ENCODE measurements at places on chromosomes 6 and 20. TPM values are rescaled to one million over a fixed set of nuclear protein-coding genes. Genes with fewer than 3 reads are reported as not detected.

DNA sequence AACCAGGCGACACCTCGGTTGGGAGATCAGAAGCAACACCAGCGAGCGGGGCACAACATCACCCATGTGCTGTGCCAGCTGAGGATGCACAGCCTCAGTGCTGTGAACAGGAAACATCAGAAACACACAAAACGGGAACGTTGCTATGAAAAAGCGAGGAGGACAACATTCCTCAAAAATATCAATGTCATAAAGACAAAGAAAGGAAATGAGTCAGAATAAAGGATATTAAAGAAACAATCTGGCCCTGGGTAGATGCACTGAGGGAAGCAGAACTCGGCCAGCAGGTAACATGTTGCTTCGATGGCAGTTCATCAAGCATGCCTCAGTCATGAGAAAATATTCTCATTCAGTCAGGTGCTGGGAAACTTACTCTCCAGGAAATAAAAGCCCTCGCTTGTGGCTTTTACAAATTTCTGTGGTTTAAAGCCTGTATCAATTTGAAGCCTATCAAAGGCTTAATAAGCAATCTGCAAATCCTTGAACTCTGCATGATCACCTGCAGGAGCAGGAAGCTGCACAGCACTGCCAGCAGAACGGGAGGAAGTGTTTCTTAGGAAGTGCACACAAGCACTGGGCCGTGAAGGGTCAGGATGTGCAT, 77.5 kb downstream of the GINS1 start:
- no peak for DNase-seq

Gene APOBEC2
- polyA plus RNA-seq, result not detected

GRCh38 chr6:166412156-166412910, 29.6 kb upstream of the MPC1 start:
- DNase-seq, result no peak

- DNase-seq, result no peak
These were observed 91.9 kb downstream of the TNFAIP3 start for GRCh38 chr6:137958811-137959565.

- DNase-seq, result no peak
These were observed 585.0 kb upstream of the MAP3K7 start for GRCh38 chr6:91171754-91172462.

DNA sequence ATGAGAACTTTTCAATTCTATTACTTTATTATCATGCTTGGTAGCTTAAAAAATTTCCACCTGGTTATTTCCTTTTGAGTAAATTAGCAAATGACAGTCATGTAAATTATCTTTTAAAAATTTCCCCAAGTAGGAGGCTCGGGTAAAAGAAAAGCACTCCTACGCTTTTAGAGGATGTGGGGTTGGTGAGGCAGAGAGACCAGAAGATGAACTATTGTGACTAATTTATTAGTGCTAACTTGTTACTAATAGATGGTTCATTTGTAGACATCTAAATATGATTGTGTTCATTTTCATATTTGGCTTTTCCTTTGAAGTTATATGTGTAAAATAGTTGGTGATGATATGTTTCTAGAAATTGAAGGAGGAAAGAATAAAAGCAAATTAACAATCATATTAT, 27.0 kb downstream of the ZNF292 start:
- no peak for DNase-seq
